HS-27A (cell line): ENCODE measurements at places on chromosomes 6 and 20.

DNA sequence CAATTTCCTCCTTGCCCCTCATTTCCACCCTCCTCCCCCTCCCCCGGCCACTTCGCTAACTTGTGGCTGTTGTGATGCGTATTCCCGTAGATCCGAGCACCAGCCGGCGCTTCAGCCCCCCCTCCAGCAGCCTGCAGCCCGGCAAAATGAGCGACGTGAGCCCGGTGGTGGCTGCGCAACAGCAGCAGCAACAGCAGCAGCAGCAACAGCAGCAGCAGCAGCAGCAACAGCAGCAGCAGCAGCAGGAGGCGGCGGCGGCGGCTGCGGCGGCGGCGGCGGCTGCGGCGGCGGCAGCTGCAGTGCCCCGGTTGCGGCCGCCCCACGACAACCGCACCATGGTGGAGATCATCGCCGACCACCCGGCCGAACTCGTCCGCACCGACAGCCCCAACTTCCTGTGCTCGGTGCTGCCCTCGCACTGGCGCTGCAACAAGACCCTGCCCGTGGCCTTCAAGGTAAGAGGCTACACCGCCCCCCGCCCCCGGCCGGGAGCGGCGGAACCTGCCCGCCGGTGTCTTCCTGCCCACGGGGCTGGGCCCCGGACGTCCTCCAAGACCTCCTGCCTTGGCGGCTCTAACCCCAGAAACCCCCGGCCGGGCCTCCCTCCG is 44.9 kb upstream of the SUPT3H start:
- DNase-seq: no peak

GRCh38 chr6:158047563-158048323 is 66.1 kb downstream of the SYNJ2 start:
- DNase-seq: no peak

GRCh38 chr20:56626367-56627121 is 2.6 kb upstream of the TFAP2C start:
- DNase-seq: no peak

- no peak for DNase-seq
These were observed 523 bp upstream of the COX7A2 start for GRCh38 chr6:75244063-75244584.

DNA sequence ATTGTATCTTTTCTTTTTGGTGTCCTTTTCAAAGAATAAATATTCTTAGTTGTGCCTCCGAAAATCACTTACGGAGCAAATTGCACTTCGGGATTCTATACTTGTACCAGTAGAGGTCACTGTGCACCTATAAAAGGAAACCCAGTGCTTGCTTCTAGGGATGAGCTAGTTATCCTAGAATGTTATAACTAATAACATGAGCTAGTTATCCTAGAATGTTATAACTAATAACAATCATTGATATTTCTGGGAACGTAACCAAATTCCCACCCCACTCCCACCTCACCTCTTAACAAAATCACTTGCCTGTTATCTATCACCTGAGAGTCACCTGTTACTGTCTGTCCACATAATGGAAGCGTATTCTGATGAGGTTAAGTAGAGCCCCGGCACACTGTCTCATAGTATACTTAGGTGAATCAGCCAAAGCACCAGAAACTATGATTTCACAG is 126.9 kb upstream of the TIAM2 start:
- peak; percentile 20 for DNase-seq

DNA sequence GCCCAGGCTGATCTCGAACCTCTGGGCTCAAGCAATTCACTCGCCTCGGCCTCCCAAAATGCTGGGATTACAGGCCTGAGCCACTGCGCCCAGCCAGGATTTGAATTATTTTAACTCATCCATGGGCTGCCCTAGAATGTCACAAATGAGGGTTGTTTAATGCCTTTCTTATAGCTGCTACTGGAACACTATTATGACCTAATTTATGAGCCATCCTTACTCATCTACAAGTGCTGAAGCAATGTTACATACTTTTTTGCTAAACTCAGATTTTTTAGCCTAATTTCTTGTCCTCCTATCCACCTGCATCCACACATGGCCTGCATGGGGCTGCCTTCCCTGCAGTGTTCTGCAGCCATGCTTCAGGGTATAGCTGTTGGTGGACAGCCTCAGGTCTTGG is 59.9 kb downstream of the RTN4IP1 start:
- no peak for DNase-seq

DNA sequence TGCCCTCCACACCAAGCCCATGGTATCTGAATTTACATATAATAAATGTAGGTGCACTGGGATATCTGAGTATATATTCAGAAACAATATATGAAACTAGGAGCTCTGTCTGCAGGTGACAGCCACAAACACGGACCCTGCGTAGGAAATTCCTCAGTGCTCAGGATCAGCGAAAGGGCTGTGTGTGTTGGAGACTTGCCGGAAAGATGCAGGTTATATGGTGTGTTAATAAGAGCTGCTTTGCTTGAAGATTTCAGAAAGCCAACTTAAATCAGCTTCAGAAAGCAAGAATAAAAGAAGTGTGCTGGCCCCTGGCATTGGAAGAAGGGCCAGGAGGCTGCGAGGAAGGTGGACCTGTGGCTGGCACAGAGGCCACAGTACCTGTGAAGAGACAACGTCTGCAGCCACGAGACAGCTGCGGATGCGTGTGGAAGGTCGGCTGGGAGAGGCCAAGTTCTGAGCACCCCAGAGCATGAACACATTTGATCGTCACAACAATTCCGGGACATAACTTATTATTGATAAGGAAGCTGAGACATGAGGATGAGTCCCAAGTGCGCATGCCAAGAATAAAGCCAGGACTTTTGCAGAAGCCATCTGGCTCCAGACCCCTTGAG is 183.2 kb downstream of the DLL1 start:
- DNase-seq: no peak
